ENCODE measurements at places on chromosomes 13 and 19.
A peak's percentile ranks its signal among the peaks of the same experiment; 100 is the strongest.

- DNase-seq, result no peak
Observed at GRCh38 chr19:35911790-35912189, 3.7 kb upstream of the TYROBP start.

DNA sequence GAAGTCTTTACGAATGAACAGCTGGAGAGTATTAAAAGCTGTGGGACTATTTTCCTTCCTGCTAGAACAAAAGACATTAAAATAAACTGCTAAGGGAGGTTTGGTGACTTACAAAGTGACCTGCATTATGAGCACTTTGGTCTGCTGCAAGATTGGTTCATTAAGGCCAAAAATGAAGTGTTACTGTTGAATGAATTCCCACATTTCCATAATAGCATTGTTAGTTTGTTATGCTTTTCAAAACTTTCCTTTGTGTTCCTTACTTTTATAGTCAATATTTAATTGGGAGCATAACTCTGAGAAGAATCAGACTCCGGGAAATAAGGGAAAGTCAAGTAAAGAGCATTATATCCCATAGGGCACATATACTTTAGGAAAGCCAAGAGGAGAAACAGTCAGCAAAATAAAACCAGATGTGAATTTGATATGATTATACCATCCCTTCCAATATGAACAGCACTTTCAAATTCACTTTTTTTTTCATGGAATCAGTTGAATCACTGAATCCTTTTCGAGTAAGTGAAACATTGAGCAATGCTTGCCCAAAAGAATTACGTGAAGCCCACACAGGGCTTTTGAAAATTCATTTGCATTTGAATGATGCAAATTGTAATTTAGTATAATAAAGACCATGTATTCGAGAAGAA lies 112.6 kb downstream of the KCTD12 start:
- DNase-seq, result no peak

GRCh38 chr13:114115796-114116195 lies 16.6 kb downstream of the RASA3 start:
- DNase-seq, result no peak

GRCh38 chr13:27991881-27992280 lies 3.4 kb upstream of the URAD start:
- DNase-seq, result no peak

- DNase-seq, result no peak
Observed at GRCh38 chr19:46924874-46925547, 64.2 kb downstream of the ARHGAP35 start.

GRCh38 chr19:29893606-29894284 lies 48.3 kb upstream of the URI1 start:
- no peak for DNase-seq

- no peak for DNase-seq
Observed at GRCh38 chr13:45328661-45329111, 12.3 kb downstream of the TPT1 start.

- no peak for DNase-seq
Observed at GRCh38 chr19:1871630-1872029, 8.3 kb upstream of the KLF16 start.

DNA sequence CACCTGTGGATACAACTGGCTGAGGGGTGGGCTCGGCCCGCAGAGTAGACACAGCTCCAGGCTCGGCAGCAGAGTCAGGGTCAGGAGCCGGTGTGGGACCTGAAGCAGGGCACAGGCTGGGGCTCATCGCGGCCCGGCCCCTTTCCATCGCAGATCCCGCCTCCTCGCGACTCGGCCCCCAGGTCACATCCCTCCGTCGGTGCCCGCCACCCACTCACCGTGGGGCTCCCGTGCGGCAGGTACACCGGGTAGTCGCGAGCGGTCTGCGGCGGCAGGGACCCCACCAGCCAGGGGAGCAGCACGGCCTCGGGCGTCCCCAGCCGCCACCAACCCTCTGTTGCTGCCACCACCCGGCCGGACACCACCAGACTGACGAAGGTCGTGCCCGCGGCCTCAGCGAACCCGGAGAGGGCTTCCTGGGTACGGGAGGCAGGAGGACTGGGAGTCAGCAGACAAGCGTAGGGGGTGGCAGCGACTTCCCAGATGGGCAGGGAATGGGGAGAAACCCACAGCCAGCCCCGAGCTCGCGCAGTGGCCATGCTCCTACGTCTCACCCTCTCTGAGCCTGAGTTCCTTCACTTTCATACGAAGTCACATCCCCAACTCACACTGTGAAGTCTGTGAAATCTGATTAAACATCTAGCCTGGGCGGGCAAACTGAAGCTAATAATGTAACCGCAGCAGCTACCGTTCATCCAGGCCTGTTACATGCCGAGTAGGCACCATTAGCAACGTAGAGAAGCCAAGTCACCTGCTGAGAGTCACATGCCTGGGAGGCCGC lies 3.7 kb downstream of the FUZ start:
- peak; percentile 56 for DNase-seq

DNA sequence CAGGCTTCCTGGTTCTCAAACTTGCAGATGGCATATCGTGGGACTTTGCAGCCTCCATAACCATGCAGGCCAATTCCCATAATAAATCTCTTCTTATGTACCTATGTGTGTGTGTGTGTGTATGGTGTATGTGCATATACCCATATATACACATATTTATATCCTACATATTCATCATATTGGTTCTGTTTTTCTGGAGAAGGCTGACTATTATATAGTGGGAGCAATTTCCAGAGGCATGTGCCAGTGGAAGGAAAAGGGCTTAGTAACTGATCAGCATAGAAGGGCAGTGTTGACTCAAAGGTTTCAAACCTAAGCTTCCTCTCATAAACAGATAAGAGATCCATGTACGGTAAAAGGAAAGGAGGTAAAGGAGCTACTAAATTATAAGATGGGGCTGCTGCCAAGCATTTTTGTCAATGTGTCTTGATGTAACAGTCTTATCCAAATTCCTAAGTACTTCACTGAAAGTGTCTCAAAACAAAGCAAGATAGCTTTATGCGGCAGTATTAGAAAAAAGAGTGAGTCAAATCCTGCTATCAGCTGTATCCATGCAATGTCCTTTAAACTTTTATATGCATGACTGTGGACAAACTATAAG lies 432.1 kb downstream of the TBC1D4 start:
- no peak for DNase-seq

- DNase-seq, result no peak
Observed at GRCh38 chr13:35514801-35515502, 38.5 kb upstream of the MAB21L1 start.

DNA sequence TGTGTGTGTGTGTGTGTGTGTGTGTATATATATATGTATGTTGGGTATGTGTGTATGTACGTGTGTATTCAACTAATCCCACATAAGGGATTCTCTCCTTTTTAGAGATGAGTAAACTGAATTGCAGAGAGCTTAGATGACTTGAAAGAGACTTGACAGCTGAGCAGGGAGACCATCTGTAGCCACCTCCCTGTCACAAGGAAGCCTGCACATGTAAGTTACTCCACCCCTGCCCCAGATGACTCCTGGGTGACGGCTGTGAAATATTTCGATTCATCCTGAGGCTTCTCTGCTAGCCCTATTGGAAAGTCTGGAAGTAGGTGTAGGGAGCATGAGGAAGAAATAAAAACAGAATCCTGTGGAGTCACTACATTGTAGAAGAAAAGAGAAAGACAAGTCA lies 480.4 kb downstream of the FOXO1 start:
- no peak for DNase-seq

DNA sequence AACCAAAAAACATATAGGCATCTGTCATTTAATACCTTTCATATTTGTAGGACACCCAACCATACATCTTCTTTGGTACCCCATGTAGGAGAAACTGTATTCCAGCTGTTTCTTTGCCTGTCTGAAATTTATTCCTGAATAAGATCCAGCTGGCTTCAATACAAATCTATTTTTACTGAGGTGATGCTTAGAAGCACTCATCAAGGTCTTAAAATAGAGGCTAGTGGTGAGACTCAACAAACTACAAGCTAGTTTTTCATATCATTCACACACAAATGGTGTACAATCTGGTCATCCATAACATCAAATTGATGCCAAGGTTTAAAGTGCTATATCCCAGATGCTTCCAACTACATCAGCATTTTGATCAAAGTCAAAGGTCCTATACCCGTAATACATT lies 1071.3 kb upstream of the MIR17HG start:
- no peak for DNase-seq

DNA sequence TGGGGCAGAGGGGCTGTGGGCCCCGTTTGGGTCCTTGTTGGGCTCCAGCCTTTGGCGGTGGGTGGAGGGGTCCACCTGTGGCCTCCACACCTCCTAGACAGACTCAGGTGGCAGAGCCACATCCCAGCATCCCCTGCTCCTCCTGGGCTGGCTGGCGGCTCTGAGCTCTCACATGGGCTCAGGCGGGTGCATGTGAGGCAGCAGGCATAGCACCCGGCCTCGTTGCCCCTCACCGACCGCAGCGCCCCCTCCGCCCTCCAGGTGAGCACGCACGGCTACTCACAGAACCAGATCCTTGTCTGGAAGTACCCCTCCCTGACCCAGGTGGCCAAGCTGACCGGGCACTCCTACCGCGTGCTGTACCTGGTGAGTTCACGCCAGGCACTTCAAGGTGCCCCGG lies 5.9 kb upstream of the TEKTIP1 start:
- no peak for DNase-seq

DNA sequence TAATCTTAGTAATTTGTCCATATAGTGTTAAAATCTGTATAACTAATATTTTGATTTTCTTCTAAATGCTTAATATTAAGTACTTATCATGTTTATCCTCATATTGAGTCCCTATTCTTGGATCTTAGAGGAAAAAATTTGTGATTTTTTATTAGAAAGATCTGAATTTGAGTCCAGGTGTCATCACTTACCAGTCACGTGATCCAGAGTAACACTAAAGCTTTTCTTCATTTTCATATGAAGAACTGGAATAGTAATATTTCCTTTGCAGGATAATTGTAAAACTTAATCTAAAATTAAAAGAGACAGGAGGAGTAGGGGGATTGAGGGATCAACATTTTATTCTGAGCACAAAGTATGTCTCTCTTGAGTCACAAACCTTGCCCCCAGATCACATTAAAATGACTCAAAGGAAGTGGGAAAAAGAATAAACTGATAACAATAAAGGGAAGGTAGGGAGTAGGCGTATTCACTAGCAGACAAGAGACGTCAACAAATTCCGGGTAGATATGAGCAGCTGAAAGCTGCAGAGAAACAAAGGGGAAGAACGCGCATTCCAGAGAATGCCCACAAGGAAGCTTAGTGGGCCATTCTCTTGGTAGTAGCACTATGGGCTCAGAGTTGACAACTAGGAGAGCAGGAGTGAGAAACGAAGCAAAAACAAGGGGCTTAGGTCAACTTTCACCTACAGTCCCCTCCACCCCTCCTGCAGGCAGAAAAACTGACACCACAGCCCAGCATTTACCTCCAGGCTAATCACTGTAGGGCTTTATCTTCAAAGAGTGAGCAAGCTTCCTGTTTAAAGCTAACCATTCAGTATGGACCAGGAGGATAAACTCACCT lies 123.1 kb downstream of the SPRY2 start:
- no peak for DNase-seq

Measured in hematopoietic multipotent progenitor cell treated with erythropoietin and hydrocortisone succinate and interleukin-3 and kit ligand, for 15 days (in vitro differentiated cells).